Aorta (tissue), 5 donors: ENCODE measurements at places on chromosomes 12 and 14. TPM values are rescaled to one million over a fixed set of nuclear protein-coding genes. Genes with fewer than 3 reads are reported as not detected.

MYO1H gene
- total RNA-seq, result not detected

OR2AP1 gene
- not detected for total RNA-seq

ACSS3 gene
- total RNA-seq, result 20.5 TPM

MON2 gene
- total RNA-seq, result 98.1 TPM

CCDC175 gene
- total RNA-seq, result 1.1 TPM

KLRG1 gene
- total RNA-seq, result 4.1 TPM

IGFBP6 gene
- 820 TPM for total RNA-seq

NGB gene
- total RNA-seq, result not detected

NR2C1 gene
- total RNA-seq, result 24.4 TPM

KRT74 gene
- total RNA-seq, result not detected

GYS2 gene
- 0.15 TPM for total RNA-seq

LIN7A gene
- total RNA-seq, result 5.7 TPM

DNA sequence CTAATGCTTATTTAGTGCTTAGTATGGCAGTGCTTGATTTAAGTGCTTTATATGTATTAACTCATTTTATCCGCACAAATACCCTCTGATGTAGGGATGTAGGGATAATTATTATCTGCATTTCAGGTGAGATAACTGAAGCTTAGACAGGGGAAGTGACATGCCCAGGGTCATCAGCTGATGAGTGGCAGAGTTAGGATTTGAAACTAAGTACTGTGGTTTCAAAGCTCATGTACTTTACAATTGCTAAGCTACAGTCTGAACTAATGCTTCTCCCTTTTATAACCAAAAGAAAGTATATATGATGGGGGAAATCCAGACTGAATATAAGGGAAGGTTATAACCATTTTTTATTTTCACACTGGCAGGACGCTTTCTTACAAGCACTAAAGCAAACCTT lies 229.6 kb upstream of the NAV3 start:
- no peak for DNase-seq

- no peak for DNase-seq
Observed at GRCh38 chr12:19244312-19244711, 114.8 kb downstream of the PLEKHA5 start.

DNA sequence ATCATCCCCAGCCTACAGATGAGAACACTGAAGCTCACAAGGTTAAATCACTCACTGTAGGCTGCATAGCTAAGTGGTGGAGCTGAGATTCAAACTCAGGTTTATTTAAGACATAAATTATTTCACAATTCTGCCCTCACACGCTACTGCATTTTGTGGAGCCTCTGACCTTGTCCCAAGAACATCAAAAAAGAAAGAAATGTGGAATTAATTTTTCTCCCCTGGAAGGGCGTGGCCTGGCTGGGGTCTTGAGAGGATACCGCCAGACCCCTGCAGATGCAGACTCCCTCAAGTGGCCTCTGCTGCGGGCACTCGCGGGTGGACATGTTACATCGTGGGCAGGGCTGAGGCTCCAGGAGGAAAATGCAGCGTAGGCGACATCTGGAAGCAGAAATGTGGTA lies 40.6 kb downstream of the LTBP2 start:
- peak; percentile 84 for DNase-seq

- peak; percentile 44 for DNase-seq
Observed at GRCh38 chr12:132602572-132603239, 7.7 kb downstream of the LRCOL1 start.

DNA sequence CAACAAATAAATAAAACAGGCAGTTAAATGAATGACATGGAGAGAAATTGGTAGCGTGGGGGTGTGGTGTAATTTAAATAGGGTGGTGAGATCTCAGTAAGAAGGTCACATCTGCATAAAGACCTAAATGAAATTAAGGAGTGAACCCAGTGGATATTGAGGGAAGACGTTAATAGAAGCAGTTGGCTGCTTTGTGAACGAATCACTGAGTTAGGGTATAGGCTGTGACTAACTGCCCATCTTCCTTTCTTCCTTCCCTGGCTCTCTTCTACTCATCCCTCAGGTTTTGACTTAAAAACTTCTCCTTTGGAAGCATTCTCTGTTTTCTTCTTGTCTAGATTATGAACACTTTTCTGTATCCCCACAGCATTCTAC lies 64.7 kb downstream of the BTG1 start:
- DNase-seq, result no peak

GRCh38 chr12:3081886-3082285 lies 4.7 kb downstream of the TSPAN9 start:
- no peak for DNase-seq

DNA sequence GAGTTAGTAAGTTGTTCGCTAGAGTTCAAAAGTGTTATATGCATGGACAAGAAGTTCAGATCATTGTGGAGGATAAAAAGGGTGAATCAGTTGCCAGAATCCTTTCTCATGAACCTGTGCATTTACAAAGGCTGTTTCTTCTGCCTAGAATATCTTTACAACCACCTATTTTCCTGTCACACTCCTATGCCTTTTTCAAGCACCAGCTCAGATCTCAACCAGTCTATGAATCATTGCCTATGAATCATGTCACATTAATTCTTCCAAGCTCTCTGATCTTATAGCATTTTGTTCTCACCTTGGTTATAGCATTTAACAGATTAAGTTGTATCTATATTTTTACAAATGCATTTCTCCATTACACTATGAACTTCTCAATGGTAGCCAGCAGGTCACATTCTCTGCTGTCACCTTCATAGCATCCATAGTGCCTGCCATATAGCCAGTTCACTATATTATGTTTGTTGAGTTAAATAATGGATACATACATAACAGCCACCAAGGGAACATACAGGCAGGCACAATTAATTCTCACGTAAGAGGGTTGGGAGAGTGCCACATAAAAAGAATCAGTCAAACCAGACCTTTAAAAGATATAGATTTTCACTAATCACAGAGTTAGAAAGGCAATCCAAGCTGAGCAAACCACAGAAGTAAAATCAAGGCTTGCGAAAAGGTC lies 573.0 kb downstream of the FOXG1 start:
- DNase-seq, result no peak

- no peak for DNase-seq
Observed at GRCh38 chr12:2242216-2242615, 189.4 kb downstream of the CACNA1C start.

DNA sequence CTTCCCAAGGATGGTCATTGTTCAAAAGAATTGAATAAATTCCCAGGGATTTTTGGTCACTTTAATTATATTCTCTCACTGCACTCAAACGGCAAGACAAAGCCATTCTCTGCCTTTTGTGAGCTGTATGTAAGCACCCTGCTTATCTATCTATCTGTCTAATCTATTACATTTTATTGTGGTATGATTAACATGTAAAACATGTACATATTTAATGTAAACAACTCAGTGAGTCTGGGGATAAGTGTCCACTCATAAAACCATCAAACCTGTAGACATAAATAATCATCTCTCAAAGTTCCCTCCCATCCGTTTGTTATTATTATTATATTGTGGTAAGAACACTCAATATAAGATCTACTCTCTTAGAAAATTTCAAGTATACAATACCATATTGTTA lies 167.1 kb downstream of the CAND1 start:
- DNase-seq, result no peak

DNA sequence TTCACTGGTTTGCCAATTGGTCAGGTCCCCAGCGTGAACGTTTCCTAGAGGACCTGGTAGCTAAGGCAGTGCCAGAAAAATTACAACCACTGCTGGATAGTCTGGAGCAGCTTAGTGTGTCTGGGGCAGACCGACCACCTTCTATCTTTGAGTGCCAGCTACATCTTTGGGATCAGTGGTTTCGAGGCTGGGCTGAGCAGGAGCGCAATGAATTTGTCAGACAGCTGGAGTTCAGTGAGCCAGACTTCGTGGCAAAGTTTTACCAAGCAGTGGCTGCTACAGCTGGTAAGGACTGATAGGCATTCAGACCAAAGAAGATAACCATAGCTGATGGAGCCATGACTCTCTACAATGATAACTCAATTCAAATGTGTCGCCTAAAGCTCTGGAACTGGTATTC lies 2.5 kb downstream of the C14orf119 start:
- no peak for DNase-seq

- DNase-seq, result no peak
Observed at GRCh38 chr14:104371917-104372316, 207.6 kb upstream of the C14orf180 start.

DNA sequence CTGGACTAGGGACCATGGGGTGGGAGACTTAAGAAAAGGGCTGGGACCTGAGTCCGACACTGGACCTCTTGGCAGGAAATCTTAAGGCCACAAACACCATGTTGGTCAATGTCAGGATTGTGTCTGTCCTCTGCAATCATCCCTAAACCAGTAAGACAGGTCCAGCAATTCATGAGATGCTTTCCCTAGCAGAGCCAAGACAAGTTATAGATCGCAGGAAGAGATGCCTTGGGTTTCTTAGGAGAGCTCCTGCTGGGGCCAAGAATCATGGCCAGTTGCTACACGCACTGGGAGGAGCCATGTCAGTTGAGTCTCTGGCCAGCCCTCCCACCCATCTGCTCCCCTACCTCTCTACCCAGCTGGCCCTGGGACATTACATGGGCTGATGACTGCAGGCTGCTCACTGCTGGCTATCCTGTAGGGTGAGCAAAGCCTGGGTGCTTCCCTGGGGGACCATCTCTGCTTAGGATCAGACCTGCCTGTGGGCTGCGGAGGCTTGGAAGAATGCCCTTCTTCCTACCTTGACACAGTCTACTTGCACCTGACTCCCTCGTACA lies 14.2 kb downstream of the PLEKHH1 start:
- no peak for DNase-seq

DNA sequence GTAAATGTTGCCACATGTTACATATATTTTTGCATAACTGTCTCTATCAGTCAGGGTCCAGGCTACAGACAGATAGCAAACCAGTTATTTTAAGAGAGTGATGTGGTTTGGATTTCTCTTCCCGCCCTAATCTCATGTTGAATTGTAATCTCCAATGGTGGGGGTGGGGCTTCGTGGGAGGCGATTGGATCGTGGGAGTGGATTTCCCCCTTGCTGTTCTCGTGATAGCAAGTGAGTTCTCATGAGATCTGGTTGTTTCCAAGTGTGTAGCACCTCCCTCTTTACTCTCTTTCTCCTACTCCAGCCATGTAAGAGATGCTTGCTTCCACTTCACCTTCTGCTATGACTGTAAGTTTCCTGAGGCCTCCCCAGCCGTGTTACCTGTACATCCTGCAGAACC lies 704.2 kb upstream of the TBX3 start:
- no peak for DNase-seq

- no peak for DNase-seq
Observed at GRCh38 chr12:118361889-118362288, 10.8 kb downstream of the TAOK3 start.

DNA sequence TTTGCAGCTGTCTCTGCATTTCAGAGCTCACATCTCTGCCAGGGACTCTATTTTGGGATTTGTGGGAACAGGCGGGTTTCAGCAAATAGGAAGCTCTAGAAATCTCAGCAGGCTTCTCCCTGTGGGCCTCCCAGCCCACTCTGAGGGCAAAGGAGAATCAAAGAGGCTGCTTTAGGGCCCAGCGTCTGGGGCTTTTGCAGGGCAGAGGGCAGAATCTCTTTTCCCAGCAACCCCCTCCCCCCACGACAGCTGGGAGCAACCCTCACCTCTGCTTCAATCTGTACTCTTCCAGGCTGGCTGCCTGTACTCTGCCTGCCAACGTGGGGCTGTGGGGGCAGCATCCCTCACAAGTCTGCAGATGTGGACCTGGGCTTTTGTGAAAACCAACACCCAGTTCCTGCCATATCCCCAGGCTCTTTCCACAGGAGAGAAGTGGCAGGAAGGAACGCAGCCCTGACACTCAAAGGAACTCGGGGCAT lies 529.6 kb upstream of the TBX3 start:
- DNase-seq, result no peak

DNA sequence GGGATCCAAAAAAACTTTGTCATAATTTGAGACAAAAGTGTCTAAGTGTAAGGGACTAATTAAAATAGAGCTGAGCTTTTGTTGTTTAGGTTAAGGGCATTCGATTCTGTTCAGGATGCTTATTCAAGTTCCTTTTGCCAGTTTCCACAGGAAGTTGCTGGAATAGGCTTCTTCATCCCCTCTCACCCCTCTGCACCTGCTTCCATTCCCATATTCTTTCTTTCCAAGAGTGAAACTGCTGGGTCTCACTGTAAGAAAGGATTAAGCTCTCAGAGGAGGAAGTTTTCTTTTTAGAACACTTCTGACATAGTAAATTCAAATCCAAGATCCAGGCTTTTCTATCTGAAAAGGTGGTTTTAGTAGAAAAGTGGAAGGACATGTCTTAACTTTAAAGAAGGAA lies 61.4 kb downstream of the POLR3B start:
- DNase-seq, result no peak

DNA sequence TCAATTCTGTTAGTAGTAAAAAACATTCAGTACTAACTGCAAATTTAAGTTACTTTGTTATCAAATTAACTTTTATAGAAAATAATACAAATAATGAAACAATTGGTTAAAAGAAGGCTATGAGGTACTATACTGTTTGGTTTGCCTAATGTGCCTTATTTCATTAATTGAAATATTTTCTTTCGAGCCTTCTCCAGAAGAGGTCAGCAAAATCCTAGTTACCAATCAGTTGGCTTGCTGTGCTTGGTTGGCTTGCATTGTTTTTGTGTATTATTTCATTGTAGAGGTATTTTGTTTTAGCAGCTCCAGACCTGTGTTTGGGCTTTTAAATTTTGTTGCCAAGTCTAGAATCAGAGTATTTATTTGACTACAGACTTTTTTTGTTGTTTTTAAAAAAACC lies 68.5 kb downstream of the AEBP2 start:
- no peak for DNase-seq

DNA sequence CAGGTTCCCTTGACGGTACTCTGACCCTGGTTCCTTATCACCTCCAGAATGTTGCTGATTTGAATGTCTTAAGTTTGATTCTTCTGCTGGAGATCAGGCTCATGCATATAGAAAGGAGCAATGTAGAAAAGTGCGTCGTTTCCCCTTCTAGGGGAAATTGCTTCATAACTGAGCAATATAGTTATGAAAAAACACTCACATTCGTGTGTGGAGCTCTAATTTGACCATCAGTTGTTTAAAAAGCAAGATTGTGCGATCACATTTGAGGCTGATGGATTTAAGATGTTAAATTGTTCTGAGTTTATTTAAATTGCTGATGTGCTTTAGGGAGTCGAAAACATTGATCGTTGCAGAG lies 19.2 kb downstream of the PELI2 start:
- no peak for DNase-seq

GRCh38 chr14:68143341-68143841 lies 323.8 kb downstream of the RAD51B start:
- peak; percentile 87 for DNase-seq

DNA sequence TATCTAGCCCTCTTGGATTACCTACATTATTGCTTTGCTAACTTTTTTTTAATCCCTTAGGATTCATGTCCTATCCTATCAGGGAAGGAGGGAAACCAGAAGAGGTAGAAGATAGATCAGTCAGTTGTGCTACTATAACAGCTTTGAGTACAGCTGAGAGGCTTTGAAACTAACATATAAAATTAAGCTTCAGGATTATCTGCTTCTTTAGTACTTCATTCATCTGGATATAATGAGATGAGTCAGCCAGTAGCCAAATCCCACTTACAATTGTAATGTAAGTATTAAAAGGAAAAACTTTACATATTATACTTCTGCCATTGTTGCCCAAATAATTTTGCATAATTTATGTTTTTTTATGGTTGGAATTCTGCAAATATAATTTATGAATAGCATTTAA lies 33.4 kb upstream of the ANO6 start:
- no peak for DNase-seq

GRCh38 chr14:67595392-67595791 lies 4.7 kb downstream of the PIGH start:
- DNase-seq, result no peak
